ENCODE measurements at places on chromosomes 3 and 15.

- DNase-seq: no peak
These were observed 17.0 kb downstream of the PCYT1A start for GRCh38 chr3:196270499-196270898.

- DNase-seq: no peak
These were observed 11.6 kb downstream of the SEMA6D start for GRCh38 chr15:47728886-47729285.

GRCh38 chr15:56356616-56357015 lies 8.6 kb upstream of the TEX9 start:
- no peak for DNase-seq

DNA sequence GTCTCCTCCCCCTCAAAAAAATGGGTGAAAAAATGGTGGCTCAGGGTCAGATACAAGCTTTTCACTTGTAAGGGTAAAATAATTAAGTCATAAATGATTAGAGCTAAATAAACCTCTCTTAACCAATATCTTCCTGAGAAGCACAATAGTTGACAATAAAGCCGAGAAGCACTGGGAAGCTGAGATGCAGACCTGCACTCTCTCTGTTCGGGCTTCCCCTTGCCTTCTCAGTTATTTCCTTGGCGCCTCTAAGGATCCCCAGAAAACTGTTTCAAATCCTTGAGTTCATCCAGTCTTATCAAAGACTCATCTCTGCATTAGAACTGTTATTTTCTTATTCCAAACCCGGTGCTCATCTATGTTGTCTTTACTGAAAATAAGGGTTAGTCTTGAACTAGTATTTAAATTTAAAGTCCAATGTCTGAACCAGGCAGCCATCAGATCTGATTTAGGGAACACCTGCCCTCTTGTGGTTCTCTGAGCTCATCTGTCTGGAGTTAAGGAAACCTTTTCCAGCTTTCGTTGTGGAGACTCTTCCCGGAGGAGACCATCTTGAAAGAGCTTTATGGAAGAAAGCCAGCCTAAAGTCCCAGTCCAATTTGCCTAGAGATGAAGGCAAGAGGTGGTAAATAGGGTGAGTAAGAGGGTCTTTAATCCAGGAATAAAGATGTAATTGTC lies 256.4 kb upstream of the MCTP2 start:
- peak; percentile 71 for DNase-seq

- DNase-seq: no peak
These were observed 252.8 kb downstream of the VPS13C start for GRCh38 chr15:61807281-61807929.

DNA sequence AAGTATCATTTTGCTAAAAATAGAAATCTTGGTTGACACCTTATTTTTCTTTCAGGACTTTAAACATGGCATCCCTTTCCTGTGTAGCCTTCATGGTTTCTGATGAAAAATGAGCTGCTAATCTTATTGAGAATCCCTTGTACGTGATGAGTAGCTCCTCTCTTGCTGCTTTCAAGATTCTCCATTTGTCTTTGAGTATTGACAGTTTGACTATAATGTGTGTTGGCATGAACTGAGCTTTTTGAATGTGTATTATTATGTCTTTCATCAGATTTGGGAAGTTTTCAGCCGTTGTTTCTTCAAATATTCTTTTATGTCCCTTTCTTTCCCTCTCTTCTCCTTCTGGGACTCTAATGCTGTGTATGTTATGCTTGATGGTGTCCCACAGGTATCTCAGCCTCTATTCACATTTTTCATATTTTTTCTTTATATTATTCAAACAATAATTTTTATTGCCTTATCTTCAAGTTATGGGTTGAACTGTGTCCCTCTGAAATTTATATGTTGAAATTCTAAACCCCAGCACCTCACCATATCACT lies 4.1 kb upstream of the C3orf22 start:
- no peak for DNase-seq

DNA sequence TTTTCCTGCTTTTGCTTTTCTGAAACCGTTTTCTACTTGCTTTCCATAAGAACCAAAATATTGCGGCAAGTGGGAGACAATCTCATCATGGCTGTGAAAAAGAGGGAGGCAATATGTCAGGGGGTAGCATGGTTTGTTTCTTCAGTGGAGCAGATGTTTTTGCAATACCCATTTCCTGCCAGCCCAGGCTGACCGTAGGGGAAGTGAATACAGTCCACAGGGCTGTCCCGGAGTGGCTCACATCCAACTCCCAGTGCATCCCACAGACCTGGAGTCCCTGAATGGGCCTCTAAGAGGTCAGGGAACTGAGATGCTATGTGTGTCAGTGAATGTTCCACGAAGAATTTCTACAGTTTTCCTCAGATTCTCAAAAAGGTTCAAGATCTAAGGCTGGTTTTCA lies 69.6 kb downstream of the EPHB1 start:
- no peak for DNase-seq

GRCh38 chr3:174202561-174202960 lies 656.6 kb upstream of the NAALADL2 start:
- DNase-seq: no peak

DNA sequence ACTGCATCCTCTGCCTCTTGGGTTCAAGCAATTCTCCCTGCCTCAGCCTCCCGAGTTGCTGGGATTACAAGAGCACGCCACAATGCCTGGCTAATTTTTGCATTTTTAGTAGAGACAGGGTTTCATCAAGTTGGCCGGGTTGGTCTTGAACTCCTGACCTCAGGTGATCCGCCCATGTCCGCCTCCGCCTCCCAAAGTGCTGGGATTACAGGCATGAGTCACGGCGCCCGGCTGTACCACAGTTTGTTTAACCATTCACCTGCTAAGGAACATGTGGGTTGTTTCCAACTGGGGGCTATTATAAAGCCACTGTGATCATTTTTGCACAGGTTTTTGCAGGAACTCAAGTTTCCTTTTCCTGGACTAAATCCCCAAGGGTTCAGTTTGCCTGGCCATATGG lies 123.2 kb upstream of the RAP2B start:
- no peak for DNase-seq

DNA sequence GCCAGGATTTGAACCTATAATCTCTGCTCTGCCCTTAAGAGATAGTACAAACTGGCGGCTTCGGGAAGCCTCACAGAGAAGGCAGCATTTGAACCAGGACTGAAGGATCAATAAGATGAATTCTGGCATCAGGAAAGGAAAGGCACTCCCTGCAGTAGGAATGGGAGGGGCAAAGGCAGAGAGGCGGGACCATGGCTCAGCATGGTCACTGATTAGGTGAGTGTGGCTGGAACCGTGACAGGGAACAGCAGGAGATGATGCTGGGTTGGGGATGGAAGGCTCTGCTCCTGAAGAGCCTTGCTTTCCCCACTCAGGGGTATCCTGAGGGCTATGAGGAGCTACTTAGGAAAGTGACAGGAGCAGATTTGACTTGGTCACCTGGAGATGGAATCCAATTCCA lies 158.5 kb downstream of the FEZF2 start:
- no peak for DNase-seq

DNA sequence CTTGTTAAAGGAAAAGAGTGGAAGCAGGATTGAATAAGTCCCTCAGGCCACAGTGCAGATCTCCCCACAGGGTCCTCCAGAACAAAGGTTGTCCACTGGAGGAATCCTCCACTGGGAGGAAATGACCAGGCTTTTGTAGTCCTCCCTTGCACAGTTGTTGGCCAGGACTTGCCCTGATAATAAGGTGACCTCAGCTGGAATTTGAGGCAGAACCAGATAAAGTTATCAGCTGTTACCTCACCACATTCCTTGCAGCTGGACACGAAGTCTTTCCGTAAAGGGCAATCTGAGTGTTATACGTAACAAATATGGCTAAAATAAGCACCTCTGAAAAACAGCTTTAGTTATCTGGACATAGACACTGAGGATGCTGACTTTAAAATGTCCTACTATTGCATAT lies 83.5 kb upstream of the NAALADL2 start:
- DNase-seq: no peak

Data from NT2/D1 (cell line).